EH (cell line): ENCODE measurements at places on chromosomes 16 and 17.

- no peak for DNase-seq
Measured at GRCh38 chr17:80095038-80095843, 6.1 kb upstream of the GAA start.

- DNase-seq, result no peak
Measured at GRCh38 chr17:21194226-21194625, 19.7 kb downstream of the TMEM11 start.

GRCh38 chr17:82424001-82424862, 5.8 kb upstream of the OGFOD3 start:
- peak; percentile 58 for DNase-seq

DNA sequence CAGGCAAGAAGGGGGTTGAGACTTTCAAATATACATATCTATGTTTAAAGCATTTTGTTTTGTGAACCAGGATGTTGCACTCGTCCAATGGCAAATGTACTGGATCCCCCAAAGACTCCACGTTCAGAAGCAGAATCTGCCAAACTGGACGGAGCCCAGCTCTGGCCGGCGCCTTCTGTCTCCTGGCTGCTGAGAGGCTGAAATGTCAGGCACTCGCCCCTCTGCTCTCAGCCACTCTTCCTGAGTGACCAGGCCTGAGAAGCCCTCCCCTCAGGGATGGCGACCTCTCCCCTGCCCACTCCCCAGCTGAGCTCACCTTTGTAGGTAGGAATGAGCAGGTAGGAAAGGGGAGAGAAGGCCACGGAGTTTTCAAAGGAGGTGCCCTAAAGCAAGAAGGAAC, 187.5 kb upstream of the FOXF1 start:
- no peak for DNase-seq

- no peak for DNase-seq
Measured at GRCh38 chr17:74427048-74427762, 4.7 kb upstream of the GPRC5C start.

- no peak for DNase-seq
Measured at GRCh38 chr17:78458736-78459335, 80.4 kb downstream of the PGS1 start.

DNA sequence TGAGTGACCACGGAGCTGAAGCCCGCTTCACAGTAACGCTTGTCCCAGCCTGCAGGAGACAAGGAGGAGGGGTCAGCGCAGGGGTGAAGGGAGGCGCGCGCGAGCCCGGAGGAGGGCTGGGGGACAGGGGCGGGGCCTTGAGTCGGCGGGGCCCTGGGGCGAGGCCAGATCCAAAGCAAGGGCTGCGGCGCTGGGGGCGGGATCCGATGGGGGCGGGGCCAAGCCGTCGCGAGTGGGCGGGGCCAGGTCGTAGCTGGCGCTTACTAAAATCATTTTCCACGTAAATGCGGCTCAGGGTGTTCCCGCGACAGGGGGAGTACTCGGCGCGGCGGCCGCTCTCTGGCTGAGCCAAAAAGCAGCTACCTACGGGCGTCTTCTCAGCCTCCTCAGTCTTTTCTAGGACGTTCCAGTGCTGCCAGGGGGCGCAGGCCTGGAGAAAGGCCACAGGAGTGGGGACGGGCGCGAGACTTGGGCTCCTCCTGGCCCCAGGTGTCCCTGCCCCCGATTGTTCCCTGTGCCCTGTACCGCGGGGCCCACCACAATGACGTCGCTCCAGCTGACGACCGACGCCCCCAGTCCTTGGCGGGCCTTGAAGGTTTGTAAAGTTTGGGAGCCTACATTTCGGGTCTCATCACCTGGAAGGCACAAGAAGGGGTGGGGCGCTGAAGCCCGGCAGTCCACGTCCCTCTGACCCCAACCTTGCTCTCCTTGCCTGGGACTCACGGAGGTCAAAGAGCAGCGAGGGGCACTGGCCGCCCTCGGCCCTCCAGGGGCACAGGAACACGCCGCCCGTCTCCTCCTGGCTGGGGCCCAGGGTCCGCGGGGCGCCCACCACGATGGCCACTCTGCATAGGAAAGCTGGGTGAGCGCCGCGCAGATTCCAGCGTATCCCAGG, 3.9 kb downstream of the ITGA2B start:
- DNase-seq, result peak; percentile 75

DNA sequence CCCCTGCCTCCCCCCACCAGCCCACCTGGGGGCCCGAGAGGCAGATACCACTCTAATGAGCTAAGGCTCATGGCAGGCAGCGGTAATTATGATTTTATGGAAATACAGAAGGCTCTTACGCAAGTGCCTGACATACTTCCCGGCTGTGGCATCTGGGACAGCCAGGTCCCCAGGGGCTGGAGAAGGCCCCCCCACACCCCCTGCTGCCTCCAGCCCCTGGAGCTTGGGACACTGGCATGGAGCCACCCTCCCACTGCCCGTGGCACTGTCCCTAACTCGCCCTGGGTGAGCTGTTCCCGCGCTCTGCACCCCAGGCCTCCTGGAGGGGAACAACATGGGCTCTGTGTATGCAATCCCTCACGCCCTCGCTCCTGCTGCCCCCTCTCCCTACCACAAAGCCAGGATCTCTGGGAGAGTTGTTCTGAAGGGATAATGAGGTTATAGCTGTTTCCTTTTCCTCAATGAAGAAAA, 5.4 kb upstream of the STAC2 start:
- peak; percentile 29 for DNase-seq

GRCh38 chr16:68575082-68575481, 36.0 kb downstream of the ZFP90 start:
- DNase-seq, result no peak

- DNase-seq, result no peak
Measured at GRCh38 chr17:60676758-60677307, 818 bp upstream of the BCAS3 start.

DNA sequence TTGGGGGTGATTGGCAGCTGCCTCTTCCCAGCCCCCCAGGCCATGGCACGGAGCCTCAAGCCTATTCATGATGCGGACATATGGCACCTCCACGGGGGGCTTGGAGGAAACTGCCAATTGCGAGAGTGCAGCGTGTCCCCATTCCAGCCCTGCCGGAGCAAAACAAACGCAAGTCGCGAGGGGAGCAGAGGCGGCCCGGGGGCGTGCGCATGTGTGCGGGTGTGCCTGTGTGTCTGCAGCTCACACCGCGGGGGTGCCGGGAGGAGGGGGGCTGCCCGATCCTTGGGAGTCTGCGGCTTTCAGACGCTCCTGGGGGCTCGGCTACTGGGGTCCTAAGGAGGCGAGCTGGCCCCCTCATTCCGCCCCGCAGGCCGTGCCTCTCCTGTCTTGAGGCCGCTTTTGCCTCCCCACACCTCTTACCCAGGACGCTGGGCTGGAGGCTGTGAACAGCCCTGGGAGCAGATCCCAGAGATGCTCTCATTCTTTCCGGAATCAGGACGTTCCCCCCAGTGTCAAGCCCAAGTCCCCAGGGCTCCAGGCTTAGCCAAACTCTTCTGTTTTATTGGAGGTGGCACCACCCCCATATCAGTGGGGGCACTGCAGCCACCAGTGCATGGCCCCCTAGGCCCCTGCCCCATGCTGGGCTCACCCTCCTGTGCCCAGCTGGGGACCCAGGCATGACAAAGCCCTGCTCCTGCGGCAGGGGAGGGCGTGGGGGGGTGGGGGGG, 29.1 kb downstream of the ENDOV start:
- DNase-seq, result no peak

- no peak for DNase-seq
Measured at GRCh38 chr17:11005940-11006339, 168.1 kb upstream of the PIRT start.

DNA sequence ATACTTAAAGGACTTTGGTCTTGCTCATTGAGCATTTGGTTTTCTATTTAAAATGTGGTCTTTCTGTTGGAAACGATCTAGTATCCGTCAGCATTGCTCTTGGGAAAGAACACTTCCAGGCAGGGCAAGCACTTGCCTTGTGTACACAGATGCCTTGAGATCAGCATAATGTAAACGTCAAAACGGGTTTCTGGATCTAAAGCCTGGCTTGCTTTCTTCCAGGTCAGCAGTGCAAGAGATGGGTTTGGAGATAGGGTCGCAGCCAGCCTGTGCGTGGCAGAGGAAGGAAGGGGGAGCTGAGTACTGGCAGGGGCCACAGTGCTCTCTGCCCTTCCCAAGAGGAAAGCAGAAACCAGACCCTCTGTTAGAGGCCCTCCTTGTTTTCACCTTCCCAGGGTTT, 175.5 kb downstream of the LGALS9B start:
- no peak for DNase-seq

GRCh38 chr16:30551781-30552180, 6.4 kb downstream of the ZNF764 start:
- DNase-seq, result no peak

DNA sequence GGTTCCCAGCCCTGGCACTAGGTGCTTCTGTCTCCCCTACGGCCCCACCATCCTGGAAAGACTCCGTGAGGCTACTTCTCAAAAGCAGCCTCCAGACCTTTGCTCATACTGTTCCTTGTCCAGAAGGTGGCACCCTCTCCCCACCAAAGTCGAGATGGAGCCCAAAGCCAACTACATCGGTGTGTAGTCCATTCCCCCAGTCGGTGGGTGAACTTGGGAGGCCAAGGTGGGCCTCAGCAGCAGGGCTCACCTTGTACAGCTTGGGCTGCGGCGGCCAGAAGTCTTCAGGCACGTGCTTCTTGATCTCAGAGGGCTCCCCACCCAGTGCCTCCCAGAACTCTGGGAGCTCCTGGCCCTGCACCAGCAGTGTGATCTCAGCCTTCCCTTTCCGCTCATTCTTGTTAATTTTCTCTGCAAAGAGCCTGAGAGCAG, 10.2 kb downstream of the FLII start:
- DNase-seq, result peak; percentile 75

DNA sequence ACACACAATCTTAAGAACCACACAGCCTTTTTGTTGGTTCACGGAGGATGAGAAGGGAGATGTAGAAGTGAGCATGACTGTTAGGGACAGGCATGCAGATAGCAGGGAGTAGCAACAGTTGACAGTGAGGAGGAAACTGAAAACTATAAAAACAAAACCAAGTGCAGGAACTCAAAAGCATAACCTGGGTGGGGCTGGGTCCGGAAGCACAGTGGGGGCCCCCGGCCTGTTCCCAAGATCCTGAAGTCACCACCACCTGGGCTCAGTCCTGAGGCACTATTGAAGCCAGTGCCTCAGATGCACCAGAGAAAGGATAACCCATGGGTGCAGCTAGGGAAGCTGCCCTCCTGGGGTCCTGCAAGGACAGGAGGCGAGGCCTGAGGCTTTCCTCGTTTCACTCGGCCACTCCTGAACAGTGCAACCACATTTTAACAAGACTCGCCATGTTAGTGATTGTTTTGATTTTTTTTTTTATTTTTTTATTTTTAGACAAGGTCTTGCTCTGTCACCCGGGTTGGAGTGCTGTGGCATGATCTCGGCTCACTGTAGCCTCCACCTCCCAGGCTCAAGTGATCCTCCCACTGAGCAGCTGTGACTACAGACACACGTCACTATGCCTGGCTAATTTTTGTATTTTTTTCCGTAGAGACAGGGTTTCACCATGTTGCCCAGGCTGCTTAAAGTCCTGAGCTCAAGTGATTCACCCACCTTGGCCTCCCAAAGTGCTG, 27.7 kb upstream of the CBX4 start:
- no peak for DNase-seq

GRCh38 chr16:20946015-20946629, 45.6 kb downstream of the LYRM1 start:
- no peak for DNase-seq

GRCh38 chr17:82231312-82231561, 2.4 kb downstream of the SLC16A3 start:
- DNase-seq, result no peak

- no peak for DNase-seq
Measured at GRCh38 chr17:7419819-7420610, at the start of gene SPEM1. SPEM1 (plus strand) TSS chr17:7420324; CDS start chr17:7420385, 61 bp downstream.

GRCh38 chr16:57042157-57043111, 49.9 kb upstream of the CPNE2 start:
- DNase-seq, result no peak

- no peak for DNase-seq
Measured at GRCh38 chr16:68179855-68180254, 56.1 kb downstream of the ESRP2 start.

GRCh38 chr17:10836966-10837590, 809 bp downstream of the PIRT start:
- no peak for DNase-seq

DNA sequence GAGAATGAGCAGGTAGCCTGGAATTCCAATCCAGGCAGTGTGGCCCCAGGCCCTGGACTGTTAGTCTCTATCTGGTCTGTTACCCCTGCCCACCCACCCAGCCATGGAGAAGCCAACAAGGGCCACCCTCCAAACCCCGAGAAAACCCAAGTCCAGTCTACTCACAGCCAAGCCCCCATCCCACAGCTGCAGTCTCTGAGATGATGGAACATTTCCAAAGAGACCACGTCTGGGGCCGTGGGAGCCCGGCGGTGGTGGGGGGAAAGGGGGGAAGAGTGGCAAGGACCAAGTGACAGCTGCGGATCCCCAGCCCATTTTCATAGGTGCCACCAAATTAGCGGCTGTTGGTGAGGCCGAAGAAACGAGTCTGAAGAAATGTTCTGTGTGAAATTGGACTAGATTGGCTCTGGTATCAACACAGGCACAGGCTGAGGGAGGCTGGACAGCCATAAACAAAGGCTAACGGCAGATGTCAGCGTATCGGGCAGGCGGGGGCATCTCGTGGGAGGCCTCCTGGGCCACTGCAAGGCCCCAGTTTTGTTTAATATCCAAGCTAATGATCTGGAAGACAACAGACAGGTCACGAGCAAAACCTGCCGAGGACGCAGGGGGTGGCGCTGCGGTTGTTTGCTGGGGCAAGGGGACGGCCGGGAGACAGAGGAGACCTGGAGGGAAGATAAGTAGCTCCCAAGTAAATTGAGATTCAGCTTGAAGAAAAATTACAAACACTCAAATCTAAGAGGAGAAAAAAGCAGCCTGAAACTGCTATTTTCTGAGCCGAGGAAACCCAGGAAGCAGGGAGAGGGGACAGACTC, 53.4 kb downstream of the RBFOX3 start:
- DNase-seq, result no peak

GRCh38 chr17:77880711-77881450, 77.6 kb upstream of the TNRC6C start:
- DNase-seq, result no peak

DNA sequence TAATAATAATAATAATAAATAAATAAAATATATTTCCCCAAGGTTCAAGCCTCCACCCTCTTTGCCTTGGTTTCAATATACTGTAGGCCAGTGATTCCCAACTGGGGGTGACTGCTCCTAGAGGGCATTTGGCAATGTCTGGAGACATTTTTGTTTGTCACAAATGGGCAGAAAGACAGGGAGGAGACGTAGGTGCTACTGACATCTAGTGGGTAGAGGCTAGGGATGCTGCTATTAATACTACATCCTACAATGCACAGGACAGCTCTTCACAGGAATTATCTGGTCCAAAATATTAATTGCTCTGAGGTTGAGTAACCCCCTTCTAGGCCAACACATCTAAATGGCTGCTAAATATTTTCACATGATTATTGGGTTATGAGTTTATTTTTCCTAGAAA, 12.8 kb upstream of the PRR14 start:
- DNase-seq, result peak; percentile 70

GRCh38 chr16:49734331-49734730, 121.6 kb downstream of the ZNF423 start:
- no peak for DNase-seq
